SJSA1 (cell line): ENCODE measurements at places on chromosomes 7 and 10. TPM values are rescaled to one million over a fixed set of nuclear protein-coding genes. Genes with fewer than 3 reads are reported as not detected.

Gene TASOR2
- total RNA-seq: 29.3 and 55.3 TPM in 2 replicates

Gene FGL2
- 0.11 TPM in 1 of 2 replicates, not detected in the other for total RNA-seq

Gene ITIH2
- total RNA-seq: not detected in 2 replicates

Gene CYP2E1
- 0.37 TPM in 1 of 2 replicates, not detected in the other for total RNA-seq

Gene GATA3
- total RNA-seq: not detected in 2 replicates

Gene KIFBP
- total RNA-seq: 65.4 and 73.4 TPM in 2 replicates

Gene IDI2
- not detected in 2 replicates for total RNA-seq

Gene TMEM236
- 0.08 TPM in 1 of 2 replicates, not detected in the other for total RNA-seq

Gene HTR5A
- not detected in 2 replicates for total RNA-seq

Gene OTUD1
- 1.8 and 3.8 TPM in 2 replicates for total RNA-seq

Gene SUGCT
- 17.1 and 20.5 TPM in 2 replicates for total RNA-seq

Gene HOXA1
- 2.0 and 5.8 TPM in 2 replicates for total RNA-seq

Gene TBRG4
- total RNA-seq: 54.9 and 67.4 TPM in 2 replicates

Gene C7orf57
- 0.34 and 3.8 TPM in 2 replicates for total RNA-seq

Gene CALML3
- total RNA-seq: not detected in 2 replicates

Gene SHH
- not detected in 2 replicates for total RNA-seq

Gene CCL26
- 15.1 and 30.1 TPM in 2 replicates for total RNA-seq

Gene KCNH2
- not detected in 2 replicates for total RNA-seq

Gene PCLO
- total RNA-seq: 1.1 and 2.7 TPM in 2 replicates

Gene MYL10
- not detected in 2 replicates for total RNA-seq

Gene GDF2
- total RNA-seq: not detected in 2 replicates

Gene ACBD5
- 15.6 and 20.4 TPM in 2 replicates for total RNA-seq

Gene FGFBP3
- total RNA-seq: not detected in 2 replicates

Gene KLLN
- total RNA-seq: 0.05 and 0.81 TPM in 2 replicates

Gene UPK3B
- total RNA-seq: 0.11 TPM in 1 of 2 replicates, not detected in the other

Gene RBP4
- total RNA-seq: 15.4 and 19.3 TPM in 2 replicates
